WTC11 (cell line): ENCODE measurements at places on chromosomes 2 and 18. TPM values are rescaled to one million over a fixed set of nuclear protein-coding genes. Genes with fewer than 3 reads are reported as not detected.

- no peak overlapping the region for H3K4me3 ChIP-seq
- DNase-seq = no peak
- no peaks in the 10 kb centered on the region for H3K36me3 ChIP-seq
- H3K27ac ChIP-seq = no peak overlapping the region
- no peaks in the 10 kb centered on the region; the same call in 1 of the 2 replicates for H3K27me3 ChIP-seq
Measured at GRCh38 chr2:100749771-100750542, 70.0 kb upstream of the NPAS2 start.

SNRNP27 gene
- 38.4 to 45.9 TPM (median 39.9 TPM) in 3 replicates for total RNA-seq

- peaks cover 3% of the 10 kb centered on the region for H3K36me3 ChIP-seq
- no peaks in the 10 kb centered on the region for H3K27me3 ChIP-seq
- no peak for DNase-seq
- no peak overlapping the region for H3K4me3 ChIP-seq
- H3K27ac ChIP-seq = no peak overlapping the region
Measured at GRCh38 chr2:32894119-32894728, 52.5 kb upstream of the LTBP1 start.

IL36G gene
- total RNA-seq = 0.32 TPM in 1 of 3 replicates, not detected in the others

GRCh38 chr2:106028192-106028591, 165.9 kb downstream of the UXS1 start:
- no peaks in the 10 kb centered on the region for H3K36me3 ChIP-seq
- H3K27ac ChIP-seq = no peak overlapping the region
- DNase-seq = no peak

DNA sequence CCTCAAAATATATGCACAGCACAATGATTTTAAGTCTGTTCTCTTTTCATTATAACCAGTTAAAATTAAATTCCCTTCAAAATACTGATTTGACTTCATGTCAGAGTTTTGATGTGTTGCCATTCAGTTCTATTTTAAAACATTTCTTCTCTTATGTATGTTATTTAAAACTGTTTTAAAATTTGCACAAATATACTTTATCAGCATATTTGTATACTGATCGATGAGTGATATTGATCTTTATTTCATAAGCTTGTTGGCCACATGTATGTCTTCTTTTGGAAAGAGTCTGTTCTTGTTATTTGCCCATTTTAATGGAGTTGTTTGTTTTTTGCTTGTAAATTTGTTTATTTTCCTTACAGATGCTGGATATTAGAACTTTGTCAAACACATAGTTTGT, 496.3 kb upstream of the VWC2L start:
- no peak overlapping the region for H3K27ac ChIP-seq
- DNase-seq = no peak
- H3K4me3 ChIP-seq = no peak overlapping the region
- no peaks in the 10 kb centered on the region; the same call in 1 of the 2 replicates for H3K27me3 ChIP-seq
- H3K36me3 ChIP-seq = peaks cover 22% of the 10 kb centered on the region
- H3K4me1 ChIP-seq = no peaks in the 10 kb centered on the region

- H3K4me1 ChIP-seq = peaks cover 12% of the 10 kb centered on the region
- H3K27me3 ChIP-seq = no peaks in the 10 kb centered on the region
- H3K4me3 ChIP-seq = no peak overlapping the region
- no peak for DNase-seq
- H3K27ac ChIP-seq = no peak overlapping the region
Measured at GRCh38 chr2:18910843-18911242, 321.5 kb upstream of the NT5C1B start.

POTEI gene
- total RNA-seq = 2.2 to 3.2 TPM (median 2.7 TPM) in 3 replicates

- no peaks in the 10 kb centered on the region for H3K27me3 ChIP-seq
- peaks cover 60% of the 10 kb centered on the region for H3K36me3 ChIP-seq
- H3K4me3 ChIP-seq = no peak overlapping the region
- H3K27ac ChIP-seq = no peak overlapping the region
- no peak for DNase-seq
Measured at GRCh38 chr2:62873603-62874002, 168.1 kb downstream of the EHBP1 start.

DNA sequence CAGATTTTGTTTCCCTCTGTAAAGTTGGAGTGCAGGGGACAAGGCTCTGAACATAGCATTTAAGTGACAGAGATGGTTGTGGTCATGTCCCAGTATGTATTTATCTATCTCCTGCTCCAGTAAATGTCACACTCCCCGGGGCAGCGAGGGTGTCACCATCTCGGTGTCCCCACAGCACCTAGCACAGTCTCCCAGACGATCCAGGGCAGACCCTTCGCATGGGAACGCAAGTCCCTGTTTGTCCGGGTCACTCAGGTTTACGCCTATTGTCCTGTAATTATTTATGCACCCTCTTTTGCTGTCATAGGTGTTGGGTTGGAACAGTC, 12.6 kb upstream of the NTSR2 start:
- H3K27me3 ChIP-seq = no peaks in the 10 kb centered on the region
- no peak for DNase-seq
- H3K36me3 ChIP-seq = no peaks in the 10 kb centered on the region
- no peak overlapping the region; the same call in 1 of the 2 replicates for H3K27ac ChIP-seq
- peaks cover 47% of the 10 kb centered on the region for H3K4me1 ChIP-seq

DNA sequence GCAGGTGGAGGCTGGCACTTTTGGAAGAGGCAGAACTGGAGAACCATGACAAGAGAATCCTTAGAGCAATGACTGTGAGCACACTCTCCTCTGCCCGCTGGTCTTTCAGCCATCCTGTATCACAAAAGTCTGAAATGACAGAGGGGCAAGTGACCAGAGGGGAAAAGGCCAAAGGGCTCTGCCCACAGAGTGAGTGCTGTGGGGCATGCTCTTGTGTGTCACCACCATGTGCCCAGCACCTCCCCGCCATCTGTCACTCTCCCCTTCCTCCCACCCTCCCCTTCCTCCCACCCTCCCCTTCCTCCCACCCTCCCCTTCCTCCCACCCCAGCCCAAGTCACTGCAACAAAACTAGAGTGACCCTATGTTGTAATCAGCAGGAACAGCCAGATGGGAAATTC, 31.9 kb downstream of the DAW1 start:
- no peak overlapping the region for H3K27ac ChIP-seq
- no peaks in the 10 kb centered on the region for H3K36me3 ChIP-seq
- H3K27me3 ChIP-seq = no peaks in the 10 kb centered on the region
- no peak for DNase-seq
- no peak overlapping the region for H3K4me3 ChIP-seq

LIMS4 gene
- total RNA-seq = 1.1 TPM in 2 of 3 replicates, not detected in the other

- peaks cover 25% of the 10 kb centered on the region for H3K4me1 ChIP-seq
- DNase-seq = no peak
- H3K27ac ChIP-seq = no peak overlapping the region
- H3K4me3 ChIP-seq = no peak overlapping the region
Measured at GRCh38 chr2:188146888-188147287, 144.8 kb upstream of the GULP1 start.

TUBA4B gene
- 0.20 TPM in 1 of 3 replicates, not detected in the others for total RNA-seq

DNA sequence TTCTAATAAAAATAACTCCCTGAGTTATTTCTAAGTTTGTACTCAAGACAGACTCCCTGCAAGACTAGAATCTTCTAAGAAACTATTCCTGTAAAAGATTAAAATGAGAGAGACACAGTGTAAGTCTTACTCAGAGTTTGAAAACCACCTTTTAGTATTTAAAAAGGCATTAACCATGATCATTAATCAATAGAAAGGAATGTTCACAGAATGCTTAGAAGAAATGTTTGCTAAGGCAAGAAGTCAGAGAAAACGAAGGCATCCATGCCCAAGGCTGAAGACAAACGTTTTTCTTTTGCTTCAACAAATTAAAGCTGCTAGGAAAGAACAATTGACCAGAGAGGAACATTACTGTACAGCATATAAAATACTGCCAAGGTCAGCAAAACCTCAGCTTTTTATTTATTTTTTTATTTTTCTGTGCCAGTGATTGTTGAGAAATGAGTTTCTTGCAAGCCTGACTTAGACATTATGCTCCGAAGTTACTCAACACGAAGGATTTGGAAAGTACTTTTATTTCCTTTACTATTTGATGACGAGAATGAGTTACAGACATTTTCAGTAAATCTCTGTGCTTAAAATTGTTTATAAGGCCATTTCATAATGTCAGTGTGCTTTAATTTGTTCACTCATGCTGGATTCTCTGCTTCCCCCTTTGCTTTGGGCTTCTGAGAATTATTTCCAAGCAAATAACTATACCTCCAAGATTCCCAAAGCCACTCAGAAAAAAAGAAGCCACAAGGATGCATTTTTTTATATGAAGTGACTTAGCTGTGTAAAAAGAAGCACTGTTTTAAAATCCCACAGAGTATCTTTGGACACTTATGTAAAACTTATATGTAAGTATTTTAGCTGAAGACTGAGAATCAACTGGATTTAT, 20.5 kb downstream of the RND3 start:
- no peak overlapping the region for H3K4me3 ChIP-seq
- no peaks in the 10 kb centered on the region for H3K27me3 ChIP-seq

GRCh38 chr2:157172239-157172638, 85.3 kb upstream of the GALNT5 start:
- H3K27me3 ChIP-seq = no peaks in the 10 kb centered on the region
- DNase-seq = no peak
- H3K36me3 ChIP-seq = no peaks in the 10 kb centered on the region
- H3K4me1 ChIP-seq = no peaks in the 10 kb centered on the region

DNA sequence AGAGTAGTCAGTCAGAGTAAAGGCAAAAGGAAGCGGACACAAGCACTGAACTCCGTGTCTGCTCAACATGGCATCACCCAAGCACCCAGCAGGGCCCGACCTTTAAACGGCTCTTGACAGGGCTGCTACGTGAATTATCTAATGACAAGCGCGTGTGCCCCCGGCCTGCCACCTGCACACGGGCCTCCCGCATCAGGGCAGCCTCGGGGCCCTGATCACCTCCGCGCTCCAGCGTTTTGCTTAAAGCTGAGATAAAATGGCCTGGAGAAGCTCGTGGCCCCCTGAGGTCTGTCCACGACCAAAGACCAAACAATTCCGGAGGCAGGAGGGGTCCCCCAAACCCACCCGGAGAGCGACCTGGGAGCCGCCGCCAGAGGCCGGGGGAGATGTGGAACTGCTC, 376 bp downstream of the NDUFA10 start:
- H3K4me3 ChIP-seq = peak overlapping the region; percentile 95
- H3K27ac ChIP-seq = peak overlapping the region; percentile 69
- peaks cover 15% of the 10 kb centered on the region for H3K36me3 ChIP-seq
- DNase-seq = no peak
- peaks cover 10% of the 10 kb centered on the region for H3K4me1 ChIP-seq

DNA sequence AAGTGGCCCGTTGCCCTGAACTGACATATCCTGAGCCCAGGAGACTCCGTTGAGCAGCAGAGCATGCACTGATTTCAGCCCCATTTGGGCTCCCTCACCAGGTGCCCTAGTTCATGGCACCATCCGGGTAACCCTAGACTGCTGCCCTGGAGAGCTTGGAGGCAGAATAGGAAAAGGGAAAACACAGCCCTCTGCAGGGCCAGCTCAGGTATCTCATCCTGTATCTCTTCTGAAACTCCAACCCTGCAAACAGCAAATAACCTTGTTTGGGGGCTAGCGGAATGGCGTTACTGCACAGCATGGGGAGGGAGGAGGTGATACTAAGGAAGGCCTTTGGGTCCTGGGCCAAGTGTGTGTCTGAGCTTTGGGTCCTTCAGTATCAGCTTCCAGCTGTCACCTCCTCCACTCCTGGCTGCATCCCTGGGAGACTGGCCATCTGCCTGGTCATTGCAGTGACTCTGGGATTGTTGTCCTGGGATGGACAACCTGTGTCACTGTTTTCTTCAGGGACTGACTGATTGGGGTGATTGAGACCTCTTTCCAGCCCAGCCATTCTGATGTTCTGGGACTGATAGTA, 233.8 kb upstream of the SKOR2 start:
- H3K4me1 ChIP-seq = peaks cover 4% of the 10 kb centered on the region
- H3K4me3 ChIP-seq = no peak overlapping the region
- no peaks in the 10 kb centered on the region for H3K36me3 ChIP-seq
- H3K27me3 ChIP-seq = no peaks in the 10 kb centered on the region

- DNase-seq = no peak
- no peaks in the 10 kb centered on the region for H3K36me3 ChIP-seq
- peaks cover 24% of the 10 kb centered on the region for H3K27me3 ChIP-seq
- no peak overlapping the region for H3K4me3 ChIP-seq
- H3K27ac ChIP-seq = no peak overlapping the region
- H3K4me1 ChIP-seq = no peaks in the 10 kb centered on the region
Measured at GRCh38 chr2:27537287-27537686, 40.6 kb downstream of the GCKR start.

MYO3B gene
- 0.44 to 0.62 TPM (median 0.50 TPM) in 3 replicates for total RNA-seq

KIF1A gene
- 218 to 279 TPM (median 222 TPM) in 3 replicates for total RNA-seq

ZAP70 gene
- total RNA-seq = 0.61 to 0.73 TPM (median 0.64 TPM) in 3 replicates

DNA sequence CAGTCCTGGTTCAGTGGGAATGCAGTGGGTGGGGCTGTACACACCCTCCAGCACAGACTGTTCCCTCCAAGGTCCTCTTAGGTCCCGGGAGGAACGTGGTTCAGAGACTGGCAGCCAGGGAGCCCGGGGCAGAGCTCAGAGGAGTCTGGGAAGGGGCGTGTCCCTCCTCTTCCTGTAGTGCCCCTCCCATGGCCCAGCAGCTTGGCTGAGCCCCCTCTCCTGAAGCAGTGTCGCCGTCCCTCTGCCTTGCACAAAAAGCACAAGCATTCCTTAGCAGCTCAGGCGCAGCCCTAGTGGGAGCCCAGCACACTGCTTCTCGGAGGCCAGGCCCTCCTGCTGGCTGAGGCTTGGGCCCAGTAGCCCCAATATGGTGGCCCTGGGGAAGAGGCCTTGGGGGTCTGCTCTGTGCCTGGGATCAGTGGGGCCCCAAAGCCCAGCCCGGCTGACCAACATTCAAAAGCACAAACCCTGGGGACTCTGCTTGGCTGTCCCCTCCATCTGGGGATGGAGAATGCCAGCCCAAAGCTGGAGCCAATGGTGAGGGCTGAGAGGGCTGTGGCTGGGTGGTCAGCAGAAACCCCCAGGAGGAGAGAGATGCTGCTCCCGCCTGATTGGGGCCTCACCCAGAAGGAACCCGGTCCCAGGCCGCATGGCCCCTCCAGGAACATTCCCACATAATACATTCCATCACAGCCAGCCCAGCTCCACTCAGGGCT, 17.5 kb upstream of the FAHD2A start:
- DNase-seq = peak; percentile 48
- H3K27me3 ChIP-seq = peaks cover 16% of the 10 kb centered on the region
- H3K36me3 ChIP-seq = no peaks in the 10 kb centered on the region
- H3K4me1 ChIP-seq = no peaks in the 10 kb centered on the region
- H3K4me3 ChIP-seq = no peak overlapping the region

- no peak overlapping the region for H3K4me3 ChIP-seq
- H3K4me1 ChIP-seq = peaks cover 32% of the 10 kb centered on the region
- 0 out of 2 replicates have a peak overlapping the region, but pooled peaks have one; percentile 0 for H3K27ac ChIP-seq
Measured at GRCh38 chr18:3667255-3668137, 217.5 kb downstream of the TGIF1 start.

SMC6 gene
- total RNA-seq = 39.9 to 46.7 TPM (median 40.5 TPM) in 3 replicates

DNA sequence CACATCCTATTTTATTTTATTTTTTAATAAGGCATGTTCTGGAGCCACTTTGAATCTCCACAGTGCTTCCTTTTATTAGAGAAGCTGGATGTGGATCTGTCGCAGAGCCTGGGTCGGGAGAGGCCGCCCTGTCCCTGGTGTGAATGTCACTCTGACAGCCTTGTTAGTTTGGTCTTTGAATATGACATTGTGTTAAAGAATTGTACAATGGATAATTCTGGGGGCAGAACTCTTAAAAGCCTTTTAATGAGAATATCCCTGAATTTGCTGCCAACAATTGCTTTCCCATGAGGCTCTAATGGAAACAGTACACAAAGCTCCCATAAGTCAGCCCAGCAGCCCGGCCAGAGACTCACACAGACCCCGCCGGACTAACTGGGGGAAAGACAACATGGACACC, 82.4 kb downstream of the MTCL1 start:
- peaks cover 47% of the 10 kb centered on the region for H3K36me3 ChIP-seq
- peaks cover 41% of the 10 kb centered on the region for H3K4me1 ChIP-seq
- H3K27ac ChIP-seq = no peak overlapping the region
- H3K4me3 ChIP-seq = no peak overlapping the region
- no peak for DNase-seq

GAREM1 gene
- 7.0 to 7.7 TPM (median 7.4 TPM) in 3 replicates for total RNA-seq
